Lower lobe of right lung (tissue), 2 donors: ENCODE measurements at places on chromosomes 12 and 14. TPM values are rescaled to one million over a fixed set of nuclear protein-coding genes. Genes with fewer than 3 reads are reported as not detected.

SLCO1B3 gene
- total RNA-seq: not detected

GRCh38 chr12:77377116-77377515, 311.7 kb upstream of the E2F7 start:
- DNase-seq: no peak

- no peak for DNase-seq
These were observed 35.2 kb downstream of the TMEM132D start for GRCh38 chr12:129868575-129868974.

DNA sequence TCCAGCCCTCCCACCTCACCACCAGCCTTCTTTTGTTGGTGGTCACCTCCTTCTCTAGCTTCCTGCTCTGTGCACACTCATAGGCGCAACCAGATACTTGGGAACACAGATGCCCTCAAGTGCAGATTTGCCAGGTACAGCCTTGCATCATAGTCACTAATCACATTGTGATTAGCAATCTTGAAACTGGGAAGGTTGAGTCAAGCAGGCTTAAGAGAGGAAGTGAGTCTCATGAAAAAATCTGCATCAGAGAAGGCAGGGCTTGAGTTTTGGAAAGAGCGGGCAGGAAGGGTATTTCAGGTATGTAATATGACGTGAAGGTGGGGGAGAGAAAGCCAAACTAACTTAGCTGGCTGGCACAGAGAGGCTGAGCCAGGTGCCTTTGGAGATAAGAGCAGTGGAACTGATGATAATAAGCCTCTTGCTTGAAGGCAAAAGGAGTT, 2.7 kb upstream of the RABGGTA start:
- no peak for DNase-seq

- peak; percentile 50 for DNase-seq
These were observed 10.4 kb upstream of the DCD start for GRCh38 chr12:54658306-54659264.
